Activated gamma-delta T cell treated with Interleukin-2 at 50 U/mL for 16 hours (primary cell): ENCODE measurements at places on chromosomes 1 and 21.

- DNase-seq = no peak
Measured at GRCh38 chr21:18157406-18157805, 87.2 kb upstream of the CHODL start.

DNA sequence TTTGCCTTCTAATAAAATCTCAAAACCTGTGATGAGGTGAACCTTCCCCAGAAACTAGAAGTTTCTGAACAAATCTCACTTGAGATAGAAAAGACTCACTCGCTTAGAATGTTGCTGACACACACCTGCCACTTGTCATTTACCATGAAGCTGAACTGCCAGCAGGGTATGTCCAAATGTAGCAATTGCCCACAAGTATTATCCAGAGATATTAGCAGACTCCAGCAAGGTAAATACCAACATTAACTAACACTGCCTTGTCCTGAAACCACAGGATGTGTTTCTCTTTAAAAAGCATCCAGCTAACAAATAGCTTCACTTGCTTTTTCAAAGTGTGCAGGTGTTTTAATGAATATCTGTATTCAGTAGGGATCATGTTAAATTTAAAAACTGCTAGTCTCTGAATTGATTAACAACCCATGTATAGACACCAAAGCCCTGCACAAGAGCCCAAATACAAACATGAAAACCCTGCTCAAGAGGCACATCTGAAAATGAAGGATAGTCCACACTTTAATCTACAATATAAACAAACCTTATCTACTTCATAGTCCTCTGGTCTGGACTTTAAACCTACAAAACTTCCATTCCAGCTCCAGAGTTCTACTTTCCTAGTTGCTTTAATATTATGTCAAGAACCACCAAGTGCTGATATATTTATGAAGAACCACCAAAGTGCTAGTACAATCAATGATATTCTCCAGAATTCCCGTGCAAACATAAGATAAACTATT is 19.3 kb downstream of the KRTAP8-1 start:
- no peak for DNase-seq

DNA sequence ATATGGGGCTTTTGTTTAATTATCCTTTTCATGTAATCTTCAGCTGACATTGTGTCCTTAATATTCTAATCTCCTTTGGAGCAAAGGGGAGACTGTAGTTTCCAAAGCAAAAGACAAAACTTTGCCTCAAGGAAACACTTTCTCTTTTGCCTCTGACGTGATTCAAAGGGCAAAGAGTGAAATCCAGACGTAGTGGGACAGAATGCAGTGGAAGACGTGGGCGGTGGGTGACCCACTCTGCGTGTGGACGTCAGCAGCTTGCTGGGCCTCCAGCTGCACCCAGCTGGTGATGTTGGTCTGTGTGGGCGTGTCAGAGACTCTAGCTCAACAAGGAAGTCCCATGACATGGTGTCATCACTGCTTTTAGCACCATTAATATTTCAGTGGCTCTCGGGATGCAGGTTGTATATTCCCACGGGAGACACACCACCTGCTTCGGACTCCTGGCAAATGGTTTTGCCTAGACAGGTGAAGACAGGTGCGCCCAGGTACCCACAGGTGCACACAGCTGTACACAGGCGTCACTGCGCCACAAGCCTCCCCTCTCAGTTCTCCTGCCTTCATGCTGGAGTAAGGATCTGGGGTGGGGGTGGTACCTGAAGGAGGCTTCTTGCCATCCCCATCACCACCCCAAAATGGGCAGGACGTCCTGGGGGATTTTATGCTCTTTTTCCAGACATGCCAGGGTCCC is 292.1 kb upstream of the VAMP3 start:
- DNase-seq = no peak

DNA sequence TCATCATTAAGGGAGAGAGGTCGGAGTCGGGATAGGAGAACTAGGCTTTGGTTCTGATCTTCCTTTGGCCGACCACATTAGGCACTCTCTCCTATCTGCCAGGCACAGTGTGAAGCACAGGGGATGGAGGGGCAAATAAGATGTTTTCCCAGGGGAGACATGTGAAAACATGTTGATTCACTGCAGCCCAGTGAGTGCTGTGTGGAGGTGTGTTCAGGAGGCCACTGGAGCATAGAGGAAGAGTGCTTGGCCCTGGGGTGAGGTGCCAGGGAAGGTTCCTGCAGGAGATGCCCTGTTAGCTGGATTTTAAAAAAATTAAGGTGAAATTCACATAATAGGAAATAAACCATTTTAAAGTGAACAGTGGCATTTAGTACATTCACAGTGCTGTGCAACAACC is 3.7 kb downstream of the VANGL2 start:
- no peak for DNase-seq

DNA sequence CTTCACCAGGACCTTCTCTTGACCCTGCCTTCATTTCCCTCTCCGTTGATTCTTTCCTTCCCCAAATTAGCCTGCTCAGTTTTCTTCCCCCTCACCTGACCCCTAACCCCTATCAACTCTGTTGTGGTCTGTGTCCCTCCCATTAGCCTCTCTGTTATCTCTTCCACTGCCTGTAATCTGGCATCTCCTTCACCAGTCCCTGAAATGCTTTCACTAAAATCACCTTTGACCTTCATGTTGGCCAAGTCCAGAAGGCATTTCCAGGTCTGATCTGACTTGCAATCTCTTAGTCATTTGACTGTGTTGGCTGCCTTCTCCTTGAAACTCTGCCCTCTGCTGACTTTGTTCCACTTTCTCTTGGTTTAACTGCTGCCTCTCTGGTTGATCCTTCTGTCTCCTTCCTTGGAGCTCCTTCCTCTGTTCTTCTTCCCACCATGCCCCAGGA is 28.2 kb downstream of the ATP8B2 start:
- no peak for DNase-seq

GRCh38 chr1:226788965-226789364 is 49.9 kb upstream of the ITPKB start:
- DNase-seq = no peak

GRCh38 chr1:162206749-162207635 is 137.5 kb downstream of the NOS1AP start:
- DNase-seq = no peak

GRCh38 chr1:238628110-238628509 is 737.4 kb upstream of the ZP4 start:
- no peak for DNase-seq

DNA sequence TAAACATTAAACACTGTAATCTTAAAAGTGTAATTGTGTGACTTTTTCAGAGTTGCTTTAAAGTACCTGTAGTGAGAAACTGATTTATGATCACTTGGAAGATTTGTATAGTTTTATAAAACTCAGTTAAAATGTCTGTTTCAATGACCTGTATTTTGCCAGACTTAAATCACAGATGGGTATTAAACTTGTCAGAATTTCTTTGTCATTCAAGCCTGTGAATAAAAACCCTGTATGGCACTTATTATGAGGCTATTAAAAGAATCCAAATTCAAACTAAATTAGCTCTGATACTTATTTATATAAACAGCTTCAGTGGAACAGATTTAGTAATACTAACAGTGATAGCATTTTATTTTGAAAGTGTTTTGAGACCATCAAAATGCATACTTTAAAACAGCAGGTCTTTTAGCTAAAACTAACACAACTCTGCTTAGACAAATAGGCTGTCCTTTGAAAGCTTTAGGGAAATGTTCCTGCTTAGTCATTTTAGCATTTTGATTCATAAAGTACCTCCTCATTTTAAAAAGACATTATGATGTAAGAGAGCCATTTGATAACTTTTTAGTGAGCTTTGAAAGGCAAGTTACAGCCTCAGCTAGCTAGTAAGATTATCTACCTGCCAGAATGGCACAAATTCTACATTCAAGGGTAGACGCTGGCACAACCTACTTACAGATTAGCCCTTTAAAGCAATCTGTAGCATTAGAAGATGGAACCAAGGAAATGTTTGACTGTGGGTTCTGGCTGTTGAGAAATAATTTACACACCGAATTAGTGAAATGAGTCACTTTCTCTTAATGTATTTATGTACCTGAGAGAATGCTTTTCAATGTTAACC is 9.4 kb downstream of the SOD1 start:
- no peak for DNase-seq

GRCh38 chr1:193569983-193570269 is 383.5 kb upstream of the B3GALT2 start:
- no peak for DNase-seq

- no peak for DNase-seq
Measured at GRCh38 chr1:27971674-27972073, 11.9 kb downstream of the XKR8 start.

DNA sequence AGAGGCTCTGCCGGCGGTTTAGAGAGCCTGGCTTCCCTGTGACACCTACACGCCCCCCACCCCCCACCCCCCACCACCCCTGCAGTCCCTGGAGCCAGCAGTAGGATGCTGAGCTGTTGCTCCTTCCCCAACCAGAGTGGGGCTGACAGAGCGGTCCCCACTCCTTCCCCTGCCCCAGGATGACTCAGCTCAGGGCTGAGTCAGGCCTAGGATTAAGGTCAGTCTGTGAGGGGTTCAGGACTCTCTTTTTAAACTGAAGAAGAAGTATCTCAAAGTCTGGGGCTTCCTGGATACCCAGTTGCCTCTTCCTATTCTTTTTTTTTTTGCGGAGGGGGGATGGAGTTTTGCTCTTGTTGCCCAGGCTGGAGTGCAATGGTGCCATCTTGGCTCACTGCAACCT is 19.1 kb downstream of the DMBX1 start:
- no peak for DNase-seq

DNA sequence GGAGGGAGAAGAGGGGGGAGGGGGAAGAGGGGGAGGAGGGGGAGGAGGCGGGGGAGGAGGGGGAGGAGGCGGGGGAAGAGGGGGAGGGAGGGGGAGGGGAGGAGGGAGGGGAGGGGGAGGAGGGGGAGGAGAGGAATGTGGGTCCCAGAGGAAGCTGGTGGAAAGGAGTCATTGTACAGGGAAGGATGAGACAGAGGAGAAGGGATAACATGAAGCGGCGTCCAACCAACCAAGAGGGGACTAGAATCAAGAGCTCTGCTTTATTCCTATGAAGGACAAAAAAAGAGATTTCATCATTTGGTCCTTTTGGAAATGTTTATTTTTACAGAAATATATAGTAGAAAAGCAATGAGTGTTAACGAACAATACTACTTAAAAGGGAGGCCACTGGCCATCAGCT is 24.5 kb downstream of the COA6 start:
- no peak for DNase-seq

DNA sequence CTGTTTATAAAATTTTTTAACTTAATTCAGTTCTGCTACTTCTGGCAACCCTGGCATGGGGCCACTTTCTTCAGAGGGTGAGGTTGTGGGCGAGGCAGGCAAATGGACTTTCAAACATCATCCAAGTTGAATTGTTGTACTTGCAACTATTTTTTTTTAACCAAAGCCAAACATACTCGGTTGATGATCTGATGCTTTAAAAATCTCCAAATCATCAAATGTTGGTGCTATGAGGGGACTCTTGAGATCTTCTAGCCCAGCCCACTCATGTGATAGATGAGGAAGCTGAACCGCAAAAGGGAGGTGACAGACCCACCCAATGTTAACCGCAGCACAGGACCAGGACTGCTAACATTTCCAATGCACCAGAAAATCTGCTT is 6.7 kb downstream of the SLC1A7 start:
- peak; percentile 11 for DNase-seq

GRCh38 chr1:50368179-50369007 is 54.9 kb downstream of the DMRTA2 start:
- DNase-seq = peak; percentile 15

- DNase-seq = no peak
Measured at GRCh38 chr1:213457186-213457585, 406.1 kb downstream of the RPS6KC1 start.
